Activated effector memory CD4-positive, alpha-beta T cell treated with Interleukin-2 at 50 U/mL for 16 hours (primary cell): ENCODE measurements at places on chromosomes 4 and X.

DNA sequence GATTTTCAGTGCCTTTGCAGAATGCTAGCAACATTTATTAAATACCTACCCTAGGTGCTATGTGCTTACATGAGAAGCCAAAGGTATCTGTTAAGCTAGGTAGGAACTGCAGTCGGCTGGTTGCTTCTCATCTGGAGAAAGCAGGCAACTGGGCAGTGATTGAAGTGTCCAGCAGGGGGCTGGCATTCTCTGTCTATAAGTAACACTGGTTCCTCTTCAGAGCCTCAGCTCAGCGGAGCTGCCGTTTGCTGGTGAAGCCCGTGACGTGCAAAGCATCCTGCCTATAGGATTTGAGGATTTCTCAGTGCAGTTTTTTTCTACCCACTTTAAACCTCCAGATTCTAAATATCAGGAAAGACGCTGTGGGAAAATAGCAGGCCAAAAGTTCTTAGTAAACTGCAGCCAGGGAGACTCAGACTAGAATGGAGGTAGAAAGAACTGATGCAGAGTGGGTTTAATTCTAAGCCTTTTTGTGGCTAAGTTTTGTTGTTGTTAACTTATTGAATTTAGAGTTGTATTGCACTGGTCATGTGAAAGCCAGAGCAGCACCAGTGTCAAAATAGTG is at the start of gene GRPR:
Gene GRPR (plus strand): TSS at position 344 of the 565 bp plus-strand sequence. CDS start 389 bp downstream, outside the sequence.
- DNase-seq, result peak; percentile 24

GRCh38 chr4:3344596-3344995 is 51.8 kb downstream of the RGS12 start:
- no peak for DNase-seq

DNA sequence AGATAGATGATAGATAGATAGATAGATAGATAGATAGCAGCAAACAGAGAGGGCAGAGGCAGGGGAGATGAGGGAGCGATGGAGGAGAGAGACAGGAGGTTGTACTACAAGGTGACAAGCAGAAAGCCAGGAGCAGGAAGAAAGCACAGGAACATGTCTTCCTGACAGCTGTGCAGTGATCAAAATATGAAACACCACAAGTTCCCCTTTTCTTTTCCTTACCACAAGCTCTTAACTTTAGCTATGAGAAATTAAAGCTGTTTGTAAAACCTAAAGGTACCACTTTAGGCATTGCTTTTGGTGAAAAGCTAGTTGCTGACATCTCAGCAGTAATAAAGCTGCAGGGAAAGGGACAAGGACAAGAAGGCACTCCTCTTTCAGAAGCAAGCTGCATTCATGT is 9.1 kb upstream of the MAGED4B start:
- DNase-seq, result no peak

DNA sequence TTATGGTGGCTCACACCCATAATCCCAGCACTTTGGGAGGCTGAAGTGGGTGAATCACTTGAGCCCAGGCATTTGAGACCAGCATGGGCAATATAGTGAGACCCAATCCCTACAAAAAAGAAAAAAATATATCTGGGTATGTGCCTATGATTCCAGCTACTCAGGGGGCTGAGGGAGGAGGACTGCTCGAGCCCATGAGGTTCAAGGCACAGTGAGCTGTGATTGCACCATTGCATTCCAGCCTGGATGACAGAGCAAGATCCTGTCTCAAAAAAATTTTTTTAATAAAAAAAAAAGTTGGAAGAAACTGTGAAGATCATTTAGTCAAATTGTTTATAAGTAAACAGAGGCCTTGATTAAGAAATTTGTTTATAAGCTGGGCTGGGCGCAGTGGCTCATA is 39.7 kb downstream of the KLHL8 start:
- no peak for DNase-seq

DNA sequence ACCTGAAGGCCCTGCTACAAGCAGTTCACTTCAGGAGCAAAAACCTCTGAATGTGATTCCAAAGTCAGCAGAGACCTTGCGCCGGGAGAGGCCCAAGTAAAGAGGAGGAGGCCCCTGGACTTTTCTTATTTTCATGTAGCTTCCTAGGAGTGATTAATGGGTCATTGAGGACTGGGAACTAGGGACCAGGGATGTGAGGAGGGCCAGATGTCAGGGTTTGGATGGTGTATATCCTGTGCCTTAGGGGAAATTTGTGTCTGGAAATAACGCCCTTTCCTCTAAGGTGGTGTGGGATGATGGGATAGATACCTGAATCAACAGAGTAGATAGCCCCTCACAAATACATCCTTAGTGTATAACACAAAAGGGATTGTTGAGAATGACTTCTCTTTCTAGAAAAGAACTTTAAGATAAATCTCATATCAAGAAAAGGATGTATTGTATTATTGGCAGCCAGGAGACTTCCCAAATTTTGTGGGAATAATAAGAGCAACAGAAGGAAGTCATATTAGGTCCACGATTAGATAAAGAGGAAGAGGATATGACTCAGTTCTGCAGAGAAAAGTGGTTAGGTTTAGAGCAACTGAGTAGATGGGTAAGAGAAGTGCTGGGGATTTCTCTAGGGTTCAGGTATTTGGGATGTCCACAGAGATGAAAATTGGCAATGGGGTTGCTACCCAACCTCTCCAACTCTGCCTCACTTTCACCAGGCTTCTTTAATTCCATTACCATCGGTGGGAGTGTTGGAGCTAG is 1.1 kb downstream of the ITGB1BP2 start:
- DNase-seq, result no peak

DNA sequence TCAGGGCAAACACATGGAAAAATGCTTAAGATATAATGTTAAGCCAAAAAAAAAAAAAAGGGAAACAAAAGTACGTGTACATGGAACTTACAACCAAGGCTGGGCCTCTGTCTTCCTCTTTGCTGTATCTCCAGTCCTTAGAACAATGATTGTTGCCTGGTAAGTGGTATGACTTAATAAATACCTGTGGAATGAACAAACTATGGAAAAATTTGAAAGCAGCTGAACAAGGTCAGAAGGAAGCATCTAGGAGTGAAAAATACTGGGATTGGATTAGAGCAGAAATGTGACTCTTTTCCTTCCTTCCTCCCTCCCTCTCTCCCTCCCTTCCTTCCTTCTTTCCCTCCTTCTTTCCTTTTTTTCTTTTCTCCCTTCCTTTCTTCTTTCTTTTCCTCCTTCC is 54.2 kb upstream of the SMIM10 start:
- no peak for DNase-seq

- no peak for DNase-seq
These were observed 254.2 kb downstream of the DHX15 start for GRCh38 chr4:24330172-24330571.

DNA sequence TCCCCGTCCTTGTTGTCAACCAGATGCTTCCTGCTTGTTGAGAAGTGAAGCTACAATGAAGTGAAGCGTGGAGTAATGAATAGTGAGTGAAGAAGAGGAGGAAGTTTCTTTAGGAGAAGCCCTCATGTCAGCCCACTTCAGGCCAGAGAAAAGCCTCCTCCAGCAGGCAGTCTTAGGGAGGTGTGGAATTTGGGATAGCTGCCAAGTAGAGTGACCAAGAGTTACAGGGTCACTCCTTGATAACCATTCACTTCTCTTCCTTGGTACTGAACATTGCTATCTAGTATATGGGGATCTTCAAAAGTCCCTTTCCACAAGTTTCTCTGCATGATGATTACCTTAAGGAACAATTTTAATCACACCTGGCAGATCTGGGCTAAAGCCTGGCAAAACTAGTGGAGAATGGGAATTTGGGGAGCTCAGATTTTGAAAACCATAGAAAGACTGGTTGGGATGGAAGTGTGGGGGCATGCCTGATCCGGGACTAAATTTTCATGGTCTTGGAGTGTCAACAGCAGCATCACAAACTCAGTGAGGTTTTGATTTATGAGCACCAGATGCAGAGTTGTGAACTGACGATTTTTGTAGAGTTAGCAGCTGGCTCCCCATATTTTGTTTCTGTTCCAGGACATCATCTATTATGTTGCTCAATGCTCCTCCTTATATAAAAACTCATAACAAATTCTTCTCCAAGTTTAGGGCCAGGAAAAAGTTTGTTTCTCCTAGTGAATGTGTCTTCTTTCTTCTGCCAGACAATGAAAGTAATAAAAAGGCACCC is 53.1 kb downstream of the IGSF1 start:
- no peak for DNase-seq

GRCh38 chr4:143337600-143338287 is 1.1 kb downstream of the GAB1 start:
- no peak for DNase-seq

DNA sequence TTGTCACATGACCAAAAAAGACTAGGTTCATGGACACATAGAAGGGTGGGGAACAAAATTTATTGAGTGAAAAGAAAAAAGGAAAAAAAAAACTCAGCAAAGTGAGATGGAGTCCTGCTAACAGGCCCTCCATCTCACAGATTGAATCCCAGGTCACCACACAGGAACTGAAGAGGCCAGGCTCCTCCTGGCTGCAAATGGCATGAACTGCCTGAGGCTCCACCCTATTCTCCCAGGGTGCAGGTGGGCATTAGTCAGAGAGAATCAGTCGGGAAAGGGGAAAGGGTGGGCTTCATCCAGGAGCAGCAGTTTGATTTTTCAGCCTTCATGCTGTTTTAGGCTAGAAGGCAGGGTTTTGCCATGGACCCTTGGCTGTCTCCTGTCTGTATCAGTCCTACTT is 128.5 kb upstream of the GRID2 start:
- DNase-seq, result no peak

- no peak for DNase-seq
These were observed 370.7 kb downstream of the FBXW7 start for GRCh38 chr4:152165146-152165545.

- DNase-seq, result no peak
These were observed 54.1 kb downstream of the TLR10 start for GRCh38 chr4:38728631-38729141.

DNA sequence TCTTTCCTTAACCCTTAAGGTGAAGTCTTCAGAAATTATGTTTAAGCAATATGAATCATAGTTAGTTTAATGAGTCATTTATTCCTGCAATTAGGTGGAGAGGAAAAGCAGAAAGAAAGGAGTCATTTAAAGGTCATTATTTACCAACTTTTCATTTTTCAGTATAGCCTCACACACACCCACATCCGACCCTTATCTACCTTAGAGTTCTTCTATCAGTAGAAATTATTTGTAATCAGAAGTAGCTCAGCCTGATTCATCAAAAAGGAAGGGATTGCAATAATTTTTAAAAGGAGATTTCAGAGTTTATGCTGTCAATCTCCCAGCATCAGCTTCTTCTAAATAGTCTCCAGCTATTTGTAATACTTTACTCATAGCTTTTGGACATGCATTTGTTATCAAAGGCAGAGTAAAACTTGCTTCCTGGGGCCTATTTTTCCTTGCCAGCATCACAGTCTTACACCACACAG is 5.9 kb downstream of the ANXA10 start:
- no peak for DNase-seq

GRCh38 chr4:336099-336892 is 1.3 kb upstream of the ZNF141 start:
- no peak for DNase-seq

- no peak for DNase-seq
These were observed 188.2 kb downstream of the SPCS3 start for GRCh38 chr4:176507845-176508533.

GRCh38 chr4:143082701-143083100 is 102.0 kb upstream of the USP38 start:
- no peak for DNase-seq

DNA sequence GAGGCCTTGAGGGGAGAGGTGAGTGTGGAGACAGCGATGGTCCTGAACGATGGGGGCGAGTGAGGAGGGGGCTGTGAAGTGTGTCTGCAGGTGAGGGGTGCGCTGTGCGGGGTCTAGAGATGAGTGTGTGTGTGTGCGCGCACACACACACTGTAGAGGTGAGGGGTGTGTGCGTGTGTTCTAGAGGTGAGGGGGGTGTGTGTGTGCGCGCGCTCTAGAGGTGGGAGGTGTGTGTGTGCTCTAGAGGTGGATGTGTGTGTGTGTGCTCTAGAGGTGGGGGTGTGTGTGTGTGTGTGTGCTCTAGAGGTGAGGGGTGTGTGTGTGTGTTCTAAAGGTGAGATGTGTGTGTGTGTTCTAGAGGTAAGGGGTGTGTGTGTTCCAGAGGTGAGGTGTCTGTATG is 574 bp downstream of the BST1 start:
- no peak for DNase-seq

GRCh38 chrX:84363663-84364062 is 138.6 kb downstream of the HDX start:
- DNase-seq, result no peak

DNA sequence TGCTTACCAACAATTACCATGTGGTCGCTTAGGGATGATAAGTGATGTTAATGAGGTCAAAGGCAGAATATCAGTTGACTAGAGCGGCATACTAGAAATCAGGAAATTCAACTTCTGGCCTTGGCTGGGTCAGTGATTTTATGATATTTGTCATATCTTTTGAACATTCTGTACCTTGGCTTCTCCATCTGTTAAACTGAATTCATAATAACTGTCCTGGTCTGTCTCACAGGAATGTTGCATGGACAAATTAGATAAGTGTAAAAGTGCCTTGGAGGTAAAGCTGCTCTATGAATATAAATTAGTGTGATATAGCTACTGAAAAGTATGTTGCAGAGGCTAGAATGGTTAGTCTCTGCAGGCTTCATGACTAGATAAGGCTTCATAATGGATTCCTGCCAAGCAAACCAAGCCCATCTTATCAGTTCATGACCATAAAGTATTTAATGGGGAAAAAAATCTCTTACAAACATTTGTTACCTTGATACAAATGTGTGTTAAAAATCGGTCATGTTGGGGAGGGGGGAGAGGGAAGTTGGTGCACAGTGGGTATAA is 104.6 kb upstream of the BMPR1B start:
- DNase-seq, result no peak

DNA sequence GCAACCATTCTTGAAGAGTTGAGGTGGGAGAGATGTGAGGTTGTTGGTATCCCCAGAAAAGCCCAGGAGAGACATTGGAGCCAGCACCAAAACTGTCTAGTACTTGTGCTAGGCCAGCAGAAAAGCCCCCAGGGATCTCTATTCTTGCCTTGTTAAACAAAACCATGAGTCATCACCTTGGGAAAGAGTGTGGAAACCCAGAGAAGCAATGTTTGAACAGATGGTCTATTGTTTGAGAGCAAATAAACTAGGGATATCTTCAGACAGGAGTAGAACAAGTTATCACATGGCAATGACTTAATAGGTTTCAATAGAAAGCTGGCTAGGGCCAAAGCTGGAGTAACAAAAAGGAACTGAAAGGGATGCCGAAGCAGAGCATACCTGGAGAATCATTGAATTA is 195.7 kb upstream of the CASK start:
- no peak for DNase-seq

DNA sequence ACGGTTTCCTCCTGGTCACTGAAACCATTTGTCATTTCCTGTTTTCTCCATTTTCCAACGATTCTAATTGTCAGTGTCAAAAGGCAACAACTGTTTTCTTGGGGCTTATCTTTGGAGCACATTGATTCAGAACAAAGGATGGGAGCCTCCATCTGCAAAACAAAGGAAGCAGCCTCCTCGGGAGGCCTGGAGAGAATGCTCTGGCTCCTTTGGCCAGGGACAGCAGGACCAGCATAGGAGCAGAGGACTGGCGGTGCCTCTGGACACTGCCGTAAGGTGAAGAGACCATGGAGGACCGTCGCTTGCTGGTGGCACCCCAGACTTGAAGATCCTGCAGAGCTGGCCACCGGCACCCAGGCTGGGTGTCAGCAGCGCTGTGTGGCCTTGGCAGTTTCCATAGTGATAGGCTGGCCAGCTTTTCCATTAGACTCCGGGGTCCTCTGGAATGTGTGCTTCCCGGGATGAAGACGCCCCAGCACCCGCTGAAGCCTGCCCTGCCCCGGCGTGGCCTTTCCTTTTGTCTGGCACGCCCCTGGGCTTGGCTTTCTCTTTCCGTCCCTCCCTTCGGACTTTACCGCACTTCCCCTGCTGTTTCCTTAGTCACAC is 61.1 kb upstream of the MTM1 start:
- no peak for DNase-seq

GRCh38 chr4:67333664-67334063 is 211.6 kb downstream of the CENPC start:
- no peak for DNase-seq
